ENCODE measurements at places on chromosomes 6 and 20.

DNA sequence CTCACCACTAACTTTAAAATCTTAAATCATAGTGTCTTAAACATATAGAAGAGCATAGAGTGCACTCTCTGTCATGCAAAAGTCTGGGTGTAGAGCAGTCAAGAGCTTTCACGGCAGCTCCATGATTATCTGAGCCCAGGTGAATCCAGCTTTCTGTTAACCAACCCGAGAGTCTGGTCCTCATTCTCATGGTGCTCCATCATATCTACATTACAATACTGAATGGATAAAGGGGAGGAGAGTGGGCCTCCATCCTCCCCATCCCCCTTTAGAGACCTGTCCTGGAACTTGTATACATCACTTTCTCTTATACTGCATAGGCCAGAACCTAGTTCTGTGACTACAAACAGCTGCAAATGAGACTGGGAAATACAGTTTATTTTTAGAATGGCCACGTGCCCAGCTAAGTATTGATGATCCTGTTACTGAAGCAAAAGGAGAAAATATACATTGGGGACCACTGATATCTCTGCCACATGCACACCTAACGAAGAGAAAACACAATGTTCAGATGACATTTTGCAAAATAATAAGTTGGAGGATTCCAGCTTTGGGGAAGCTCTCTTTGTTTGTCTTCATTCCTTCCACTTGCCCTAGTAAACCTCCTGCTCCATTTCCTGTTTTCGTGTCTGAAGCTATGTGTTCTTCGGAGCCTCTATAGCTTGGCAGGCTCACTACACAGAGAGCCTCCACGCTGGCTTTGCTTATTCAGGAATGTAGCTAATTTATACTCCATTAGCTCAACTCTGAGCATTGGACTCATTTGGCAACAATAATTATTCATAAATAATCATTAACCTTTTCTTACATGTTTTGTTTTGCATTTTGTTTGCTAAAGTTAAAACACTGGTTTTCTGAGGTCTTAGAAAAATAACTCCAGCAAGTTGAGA is 110.1 kb downstream of the IYD start:
- peaks cover 4% of the 10 kb centered on the region for H3K36me3 ChIP-seq
- H3K4me3 ChIP-seq: no peak overlapping the region
- H3K27ac ChIP-seq: no peak overlapping the region
- peaks cover 7% of the 10 kb centered on the region for H3K27me3 ChIP-seq
- H3K4me1 ChIP-seq: no peaks in the 10 kb centered on the region

GRCh38 chr6:35402136-35402855 is 49.8 kb upstream of the FANCE start:
- peak overlapping the region; percentile 59 for H3K27ac ChIP-seq
- no peaks in the 10 kb centered on the region for H3K27me3 ChIP-seq
- DNase-seq: no peak
- H3K4me1 ChIP-seq: peaks cover 30% of the 10 kb centered on the region
- no peak overlapping the region for H3K4me3 ChIP-seq
- H3K36me3 ChIP-seq: peaks cover 7% of the 10 kb centered on the region

DNA sequence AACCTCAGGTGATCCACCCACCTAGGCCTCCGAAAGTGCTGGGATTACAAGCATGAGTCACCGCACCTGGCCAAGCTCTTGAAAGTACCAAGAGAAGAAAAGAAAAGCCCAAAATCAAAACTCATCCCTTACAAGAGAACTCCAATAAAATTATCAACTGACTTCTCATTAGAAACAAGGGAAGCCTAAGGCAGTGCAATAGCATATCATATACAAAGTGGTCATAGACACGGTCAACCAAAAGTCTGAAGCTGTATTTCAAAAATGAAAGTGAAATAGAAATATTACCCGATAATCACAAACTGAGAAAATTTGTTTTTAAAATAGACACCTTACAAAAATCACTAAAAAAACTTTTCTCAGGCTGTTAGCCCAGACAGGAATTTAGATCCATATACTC is 1321.1 kb upstream of the GJE1 start:
- DNase-seq: no peak
- H3K4me1 ChIP-seq: peaks cover 7% of the 10 kb centered on the region
- H3K36me3 ChIP-seq: peaks cover 4% of the 10 kb centered on the region
- H3K27me3 ChIP-seq: peaks cover 9% of the 10 kb centered on the region
- no peak overlapping the region for H3K4me3 ChIP-seq

GRCh38 chr6:133288662-133289061 is 47.5 kb downstream of the EYA4 start:
- no peak overlapping the region for H3K4me3 ChIP-seq
- no peak for DNase-seq
- no peak overlapping the region for H3K27ac ChIP-seq

DNA sequence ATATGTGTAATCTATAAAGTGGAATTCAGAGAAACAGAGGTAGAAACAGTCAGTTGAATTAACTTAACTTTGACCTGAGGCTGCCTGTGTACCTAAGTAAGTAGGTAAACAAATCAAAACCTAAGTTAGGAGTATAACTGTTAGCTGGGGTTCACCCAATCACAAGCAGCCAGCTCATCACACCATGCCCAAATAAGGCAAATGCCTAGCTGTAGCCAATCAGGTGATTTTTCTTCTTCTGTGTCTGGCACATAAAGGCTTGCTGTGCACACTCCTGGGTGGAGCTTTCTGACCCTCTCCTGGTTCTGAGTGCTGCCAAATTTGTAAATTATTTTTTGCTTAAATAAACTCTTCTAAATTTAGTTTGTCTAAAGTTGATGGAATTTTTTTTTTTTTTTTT is 54.7 kb upstream of the TRIM39 start:
- H3K4me3 ChIP-seq: no peak overlapping the region
- DNase-seq: no peak
- H3K27me3 ChIP-seq: no peaks in the 10 kb centered on the region
- H3K36me3 ChIP-seq: no peaks in the 10 kb centered on the region

DNA sequence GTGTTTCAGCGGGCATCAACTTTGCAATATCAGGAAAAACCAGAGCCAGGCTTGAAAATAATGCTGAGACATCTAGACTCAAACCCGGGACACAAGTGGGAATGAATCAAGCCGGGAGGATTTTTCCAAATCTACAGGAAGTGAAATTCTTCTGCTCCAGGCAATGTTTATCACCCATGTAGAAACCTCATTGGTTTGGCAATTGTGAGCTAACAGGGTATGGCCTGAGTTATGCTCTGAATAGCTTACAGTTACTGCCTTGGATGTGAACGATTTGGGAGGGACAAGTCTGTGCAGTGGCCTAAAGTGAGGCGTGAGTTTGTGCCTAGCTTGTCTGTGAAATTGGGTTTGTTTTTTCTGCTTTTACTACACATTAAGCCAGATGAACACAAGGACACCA is 87.4 kb downstream of the PCSK2 start:
- DNase-seq: no peak
- H3K36me3 ChIP-seq: peaks cover 5% of the 10 kb centered on the region
- peaks cover 46% of the 10 kb centered on the region for H3K27me3 ChIP-seq

DNA sequence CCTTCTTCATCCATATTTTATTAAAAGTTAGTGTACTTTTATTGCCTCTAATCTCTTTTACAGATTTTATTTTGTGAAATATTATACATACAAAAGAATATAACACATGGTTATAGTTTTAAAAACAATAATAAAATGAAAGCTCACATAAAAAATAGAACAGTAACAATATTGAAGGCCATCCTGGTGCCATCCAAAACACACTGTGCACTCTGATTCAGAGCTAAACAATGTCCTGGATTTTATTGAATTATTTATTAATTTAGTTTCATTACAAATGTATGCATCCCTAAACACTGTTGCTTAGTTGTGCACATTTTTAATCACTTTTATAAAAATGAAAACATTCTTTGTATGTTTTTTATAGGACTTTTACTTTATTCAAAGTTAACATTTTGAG is 32.9 kb downstream of the RNF217 start:
- no peak overlapping the region for H3K27ac ChIP-seq
- no peaks in the 10 kb centered on the region for H3K36me3 ChIP-seq
- DNase-seq: no peak
- peaks cover 7% of the 10 kb centered on the region for H3K27me3 ChIP-seq

DNA sequence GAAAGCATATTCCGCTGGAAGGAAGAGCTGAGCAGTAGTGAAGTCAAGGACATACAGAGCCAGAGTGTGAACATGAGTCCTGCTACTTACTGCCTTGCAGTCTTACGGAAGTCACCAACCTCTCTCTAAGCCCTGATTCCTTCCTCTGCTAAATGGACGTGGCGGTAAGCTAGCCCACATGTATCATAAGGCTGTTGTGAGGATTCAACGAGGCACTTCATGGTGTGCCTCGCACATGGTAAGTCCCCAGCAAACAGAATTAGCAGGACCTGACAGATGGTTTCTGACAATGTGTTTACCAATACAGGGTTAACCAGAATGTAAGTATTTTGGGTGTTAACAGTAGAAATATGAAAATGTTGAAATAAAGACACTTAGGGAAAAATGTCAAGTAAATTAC is 93.2 kb downstream of the IRF4 start:
- H3K4me3 ChIP-seq: no peak overlapping the region
- peaks cover 17% of the 10 kb centered on the region for H3K4me1 ChIP-seq
- H3K27ac ChIP-seq: no peak overlapping the region
- H3K27me3 ChIP-seq: no peaks in the 10 kb centered on the region

DNA sequence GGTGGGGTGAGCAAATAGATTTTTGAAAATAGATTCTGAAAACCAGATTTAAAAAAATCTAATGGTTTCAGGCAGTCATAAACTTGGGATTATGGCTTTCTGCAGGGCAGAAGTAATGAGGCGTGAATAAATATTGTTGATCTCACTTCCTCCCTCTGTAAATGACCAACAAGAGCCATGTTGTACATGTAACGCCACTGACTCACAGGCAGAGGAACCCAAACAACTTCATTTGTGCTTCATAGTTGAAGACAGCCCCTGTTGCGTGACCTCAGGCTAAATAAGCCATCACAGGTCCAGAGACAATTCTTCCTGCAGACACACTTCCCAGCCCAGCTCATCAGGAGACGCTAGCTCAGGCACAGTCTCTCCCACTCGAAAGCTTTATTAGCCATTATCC is 59.1 kb upstream of the F13A1 start:
- H3K27me3 ChIP-seq: peaks cover 14% of the 10 kb centered on the region
- no peaks in the 10 kb centered on the region for H3K36me3 ChIP-seq
- H3K4me1 ChIP-seq: no peaks in the 10 kb centered on the region
- no peak overlapping the region for H3K27ac ChIP-seq
- H3K4me3 ChIP-seq: no peak overlapping the region
- DNase-seq: no peak

DNA sequence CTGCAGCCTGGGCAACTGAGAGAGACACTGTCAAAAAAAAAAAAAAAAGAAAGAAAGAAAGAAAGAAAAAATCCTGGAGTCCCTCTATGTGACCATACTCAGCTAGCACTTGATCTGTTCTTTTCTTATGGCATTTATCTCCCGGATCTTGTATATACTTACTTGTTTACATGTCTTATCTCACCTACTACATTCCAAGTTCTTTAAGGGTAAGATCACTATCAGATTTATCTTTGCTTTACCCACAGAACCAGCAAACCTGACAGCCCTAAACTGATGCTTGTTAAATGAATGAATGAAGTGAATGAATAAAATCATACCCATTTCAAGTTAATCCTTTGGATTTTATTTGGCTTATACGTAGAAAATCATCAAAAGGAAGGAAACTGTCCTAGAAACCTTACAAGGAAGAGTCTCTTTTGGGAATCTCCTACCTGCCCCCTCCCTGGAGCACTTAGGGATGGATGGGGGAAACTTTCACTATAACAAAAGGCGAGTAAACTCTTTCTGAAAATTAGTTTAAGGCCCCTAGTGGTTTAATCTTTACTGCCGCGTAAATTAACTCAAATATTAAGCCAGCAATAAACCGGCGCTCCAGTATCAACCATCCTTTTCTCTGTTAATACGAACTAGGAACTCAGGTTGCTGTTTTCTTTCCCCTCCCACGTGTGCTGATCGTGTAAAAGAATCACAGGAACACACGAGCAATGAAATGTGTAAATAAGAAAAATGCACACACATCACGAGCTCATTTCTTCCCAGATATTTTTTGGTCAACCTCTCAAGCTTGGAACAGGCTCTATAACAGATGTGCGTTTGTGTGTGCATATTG is 1.3 kb upstream of the UTRN start:
- H3K4me3 ChIP-seq: peak overlapping the region; percentile 94
- peaks cover 21% of the 10 kb centered on the region for H3K4me1 ChIP-seq
- DNase-seq: no peak
- no peaks in the 10 kb centered on the region for H3K36me3 ChIP-seq
- H3K27me3 ChIP-seq: peaks cover 15% of the 10 kb centered on the region
- no peak overlapping the region for H3K27ac ChIP-seq

GRCh38 chr6:24864343-24864742 is 65.6 kb upstream of the ARMH2 start:
- H3K27me3 ChIP-seq: no peaks in the 10 kb centered on the region
- peak overlapping the region; percentile 96 for H3K27ac ChIP-seq
- H3K4me1 ChIP-seq: peaks cover 50% of the 10 kb centered on the region
- H3K4me3 ChIP-seq: no peak overlapping the region
- no peak for DNase-seq

GRCh38 chr6:65545920-65546319 is 161.1 kb downstream of the EYS start:
- no peak overlapping the region for H3K4me3 ChIP-seq
- no peaks in the 10 kb centered on the region for H3K4me1 ChIP-seq
- no peak for DNase-seq
- H3K27me3 ChIP-seq: no peaks in the 10 kb centered on the region
- no peaks in the 10 kb centered on the region for H3K36me3 ChIP-seq

- no peak overlapping the region for H3K27ac ChIP-seq
- H3K4me3 ChIP-seq: no peak overlapping the region
- no peaks in the 10 kb centered on the region for H3K27me3 ChIP-seq
- H3K36me3 ChIP-seq: peaks cover 7% of the 10 kb centered on the region
Observed at GRCh38 chr6:83868639-83869038, 9.2 kb downstream of the CYB5R4 start.

- DNase-seq: no peak
- H3K4me1 ChIP-seq: no peaks in the 10 kb centered on the region
- H3K27me3 ChIP-seq: no peaks in the 10 kb centered on the region
- no peak overlapping the region for H3K27ac ChIP-seq
Observed at GRCh38 chr20:6623989-6624388, 143.5 kb upstream of the BMP2 start.

DNA sequence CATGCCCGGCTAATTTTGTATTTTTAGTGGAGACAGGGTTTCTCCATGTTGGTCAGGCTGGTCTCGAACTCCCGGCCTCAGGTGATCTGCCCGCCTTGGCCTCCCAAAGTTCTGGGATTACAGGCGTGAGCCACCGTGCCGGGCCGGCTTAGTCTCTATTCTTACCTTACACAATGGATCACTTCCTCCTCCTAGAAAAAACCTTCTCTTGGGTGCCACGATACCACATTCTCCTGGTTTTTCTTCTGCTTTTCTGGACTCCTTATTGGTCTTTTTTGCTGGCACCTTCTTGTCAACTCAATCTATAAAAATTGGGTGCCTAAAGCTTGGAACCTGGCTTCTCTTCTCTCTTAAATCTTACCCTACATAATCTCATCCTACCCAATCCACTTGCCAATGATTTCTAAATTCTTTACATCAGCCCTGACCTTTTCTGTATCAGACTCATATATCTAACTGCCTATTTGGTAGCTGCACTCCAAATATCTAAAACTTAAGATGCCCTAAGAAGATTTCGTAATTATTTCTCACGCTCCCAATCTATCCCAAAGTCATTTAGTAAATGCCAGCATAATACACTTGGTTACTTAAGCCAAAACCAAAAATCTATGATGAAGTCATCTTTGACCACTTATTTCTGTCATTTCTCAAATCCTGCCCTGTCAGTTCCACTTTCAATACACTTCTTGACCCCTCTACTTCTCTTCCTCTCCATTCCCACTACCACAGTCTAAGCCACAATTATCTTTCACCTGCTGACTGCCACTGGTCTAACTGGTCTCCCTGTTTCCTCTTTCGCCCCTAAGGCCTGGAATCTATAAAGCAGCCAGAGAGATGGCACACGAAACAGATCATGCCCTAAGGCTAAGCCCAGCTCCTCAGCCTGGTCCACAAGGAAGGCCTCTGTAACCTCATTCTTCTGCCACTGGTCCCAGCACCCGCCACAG is 43.2 kb downstream of the ELMO2 start:
- H3K4me3 ChIP-seq: peak overlapping the region; percentile 98
- H3K4me1 ChIP-seq: peaks cover 65% of the 10 kb centered on the region
- peaks cover 13% of the 10 kb centered on the region for H3K36me3 ChIP-seq
- H3K27ac ChIP-seq: peak overlapping the region; percentile 92
- H3K27me3 ChIP-seq: no peaks in the 10 kb centered on the region

All from T-helper 17 cell (primary cell).